ENCODE measurements at places on chromosomes 3 and 15.

DNA sequence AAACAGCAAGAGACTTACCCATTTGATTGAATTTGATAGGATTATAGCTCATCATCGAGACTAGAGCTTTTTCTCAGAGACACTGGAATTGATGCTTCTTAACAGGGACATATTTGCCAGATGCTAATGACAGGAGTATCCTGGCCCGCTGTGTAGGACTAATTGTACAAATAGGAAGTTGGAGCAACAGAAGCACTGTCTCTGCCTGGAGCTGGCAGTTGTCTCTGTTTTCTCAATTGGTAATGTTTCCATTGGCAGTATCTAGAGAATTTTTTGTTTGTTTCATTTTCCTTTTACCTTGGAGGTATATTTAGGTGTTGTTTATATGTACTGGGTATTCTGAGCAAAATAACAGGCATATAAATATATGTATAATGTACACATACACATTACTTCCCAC lies 8.9 kb upstream of the PCOLCE2 start:
- DNase-seq: no peak

- no peak for DNase-seq
Measured at GRCh38 chr15:49589030-49589429, 31.6 kb downstream of the FAM227B start.

GRCh38 chr15:45641374-45641781 lies 6.5 kb downstream of the SQOR start:
- DNase-seq: no peak

DNA sequence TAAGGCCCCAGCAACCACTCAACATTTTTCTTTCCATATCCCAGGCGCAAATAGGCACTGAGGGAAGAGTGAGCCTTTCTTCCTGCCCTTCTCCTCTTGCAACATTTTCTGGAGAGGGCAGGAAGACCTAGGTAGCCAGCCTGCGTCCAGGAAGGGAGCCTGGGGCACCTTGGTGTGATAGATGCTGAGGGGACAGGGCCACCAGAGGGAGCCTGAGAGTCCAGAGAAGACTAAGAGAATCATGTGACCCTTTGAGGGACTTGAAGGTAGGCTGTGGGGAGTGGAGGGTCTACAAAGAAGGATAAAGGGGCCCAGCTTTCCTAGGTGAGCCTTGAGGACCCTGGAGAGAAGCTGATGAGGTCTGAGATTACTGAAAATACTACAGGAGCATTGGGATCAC lies 346.6 kb downstream of the CNTN6 start:
- DNase-seq: no peak

DNA sequence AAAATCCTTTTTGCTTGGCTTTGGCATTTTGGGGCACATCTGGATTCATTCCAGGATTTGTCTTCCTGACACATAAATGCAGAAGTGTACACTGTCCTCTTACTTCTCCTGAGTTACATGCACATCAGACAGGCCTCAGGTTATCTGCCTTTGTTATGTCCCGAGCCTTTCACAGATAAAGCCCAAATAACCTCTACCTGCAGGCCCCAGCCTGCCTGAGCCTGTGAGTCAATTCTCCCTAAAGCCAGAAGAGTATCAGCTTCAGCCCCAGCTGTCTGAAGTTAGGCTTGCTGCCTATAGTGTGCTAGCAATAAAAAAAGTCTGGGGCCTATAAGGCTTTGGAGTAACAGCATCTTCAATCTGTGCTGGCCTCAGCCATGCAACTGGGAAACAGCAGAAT lies 17.7 kb upstream of the GSK3B start:
- DNase-seq: no peak

DNA sequence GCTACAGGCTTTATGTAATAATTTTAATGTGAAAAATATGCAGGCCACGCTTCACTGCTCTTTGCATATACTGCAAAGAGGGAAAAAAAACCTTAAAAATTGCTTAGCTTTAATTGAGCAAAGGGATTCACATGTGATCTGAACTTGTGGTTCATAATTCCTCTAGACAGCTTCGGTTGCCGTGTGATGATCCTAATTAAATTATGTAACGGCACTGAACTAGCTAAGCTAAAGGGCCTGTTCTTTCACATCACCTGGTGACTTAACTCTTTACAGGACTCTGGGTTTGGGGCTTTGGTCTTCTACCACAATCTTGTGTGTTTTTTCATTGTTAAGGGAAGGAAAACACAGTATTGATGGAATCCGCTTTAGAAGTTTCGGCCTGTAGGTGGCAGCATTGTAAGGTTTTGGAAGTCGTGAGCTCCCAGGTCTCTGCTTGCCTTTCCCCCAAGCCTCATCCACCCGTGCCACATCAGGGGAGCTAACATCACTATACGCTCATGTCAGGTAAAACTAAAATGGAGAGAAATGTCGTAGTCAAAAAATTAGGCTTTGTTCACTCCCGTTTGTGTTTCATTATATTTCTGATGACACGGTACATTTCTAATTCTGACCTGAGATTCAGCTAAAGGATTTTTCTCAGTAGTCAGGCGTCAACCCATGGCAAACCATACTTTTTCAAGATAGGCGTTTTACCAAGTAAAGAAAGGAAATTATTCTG lies 205.6 kb upstream of the DPH6 start:
- DNase-seq: peak; percentile 50

DNA sequence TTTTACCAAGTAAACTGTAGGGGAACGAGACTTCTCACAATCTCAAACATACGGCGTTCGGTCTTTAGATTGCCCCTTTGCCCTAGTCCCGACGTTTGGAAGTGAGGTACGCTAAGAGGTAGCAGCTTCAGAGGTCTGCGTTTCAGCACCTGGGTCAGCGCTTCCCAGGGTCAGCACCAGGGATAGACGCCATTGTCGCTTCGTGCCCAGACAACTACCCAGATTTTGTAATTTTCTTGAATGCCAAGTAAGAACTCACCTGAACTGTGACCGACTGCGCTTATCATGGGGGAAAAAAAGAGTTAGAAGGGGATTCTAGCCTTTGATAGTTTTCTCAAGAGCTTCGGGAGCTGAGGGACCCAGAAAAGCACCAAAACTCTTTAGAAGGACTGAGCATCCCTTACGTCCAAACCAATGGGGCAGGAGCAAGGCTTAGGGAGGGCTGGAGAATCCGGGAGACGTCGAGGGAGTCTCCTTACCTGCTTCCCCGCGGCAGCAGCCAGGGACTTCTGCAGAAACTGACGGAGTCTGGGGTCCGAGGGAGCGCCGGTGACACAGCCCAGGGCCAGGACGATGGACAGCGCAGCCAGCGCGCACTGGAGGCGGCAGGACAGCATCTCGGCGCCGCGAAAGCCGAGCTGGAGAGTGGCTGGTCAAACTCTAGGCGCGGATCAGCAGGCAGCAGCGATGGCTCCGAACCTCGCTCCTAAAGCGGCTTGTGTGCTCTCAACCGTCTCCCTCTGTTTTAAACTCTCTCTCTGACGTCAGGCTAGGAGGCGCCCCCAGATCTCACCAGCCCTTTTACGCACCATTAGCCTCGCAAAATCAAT lies at the start of gene SST:
Gene SST (minus strand): TSS at position 720 of the 830 bp plus-strand sequence. CDS start 103 bp downstream, at position 617.
- no peak for DNase-seq

DNA sequence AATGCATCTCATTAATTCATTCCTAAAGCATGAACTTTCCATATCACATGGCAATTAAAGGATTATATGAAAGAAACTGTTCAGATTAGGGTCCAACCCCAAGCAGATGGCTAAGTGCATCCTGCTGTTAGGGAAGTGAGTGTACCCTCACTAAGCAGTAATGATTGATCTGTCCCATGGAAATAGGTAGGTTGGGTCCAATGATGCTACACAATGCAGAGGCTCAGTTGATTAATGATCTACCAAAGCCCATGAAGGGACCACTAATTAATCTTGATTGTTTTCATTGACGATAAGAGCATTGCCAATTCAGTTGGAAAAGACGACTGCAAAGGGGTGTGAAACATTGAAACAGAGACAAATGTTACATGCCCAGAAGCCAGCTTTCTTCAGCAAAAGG lies 194.5 kb upstream of the LRTM1 start:
- no peak for DNase-seq

GRCh38 chr15:98581715-98582114 lies 66.6 kb upstream of the IGF1R start:
- DNase-seq: no peak

GRCh38 chr3:58657036-58657520 lies 9.5 kb downstream of the FAM3D start:
- DNase-seq: no peak

DNA sequence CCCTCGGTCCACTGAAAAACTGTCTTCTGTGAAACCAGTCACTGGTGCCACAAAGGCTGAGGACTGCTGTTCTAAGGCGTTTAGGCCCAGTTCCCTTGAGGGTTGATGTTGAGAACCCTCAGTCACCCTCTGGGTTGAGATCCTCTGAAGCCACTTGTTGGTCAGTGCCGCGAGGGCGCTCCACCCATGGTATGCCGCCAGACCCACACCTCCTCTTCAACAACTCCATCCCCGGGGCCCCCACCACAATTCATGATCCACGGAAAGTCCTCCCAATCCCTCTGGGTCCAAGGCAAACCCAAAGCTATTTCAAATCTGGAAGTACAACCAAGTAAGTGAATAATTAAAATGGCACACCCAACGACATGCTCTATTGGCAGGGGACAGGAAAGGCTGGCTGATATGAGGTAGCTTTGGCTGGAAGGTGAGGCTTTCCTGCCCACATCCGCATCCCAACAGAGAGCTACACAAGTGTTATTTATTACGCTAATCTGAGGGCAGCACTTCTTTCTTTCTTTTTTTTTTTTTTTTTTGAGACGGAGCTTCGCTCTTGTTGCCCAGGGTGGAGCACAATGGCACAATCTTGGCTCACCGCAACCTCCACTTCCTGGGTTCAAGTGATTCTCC lies 58.1 kb downstream of the XXYLT1 start:
- no peak for DNase-seq

GRCh38 chr15:29544513-29545128 lies 275.0 kb upstream of the NSMCE3 start:
- no peak for DNase-seq

DNA sequence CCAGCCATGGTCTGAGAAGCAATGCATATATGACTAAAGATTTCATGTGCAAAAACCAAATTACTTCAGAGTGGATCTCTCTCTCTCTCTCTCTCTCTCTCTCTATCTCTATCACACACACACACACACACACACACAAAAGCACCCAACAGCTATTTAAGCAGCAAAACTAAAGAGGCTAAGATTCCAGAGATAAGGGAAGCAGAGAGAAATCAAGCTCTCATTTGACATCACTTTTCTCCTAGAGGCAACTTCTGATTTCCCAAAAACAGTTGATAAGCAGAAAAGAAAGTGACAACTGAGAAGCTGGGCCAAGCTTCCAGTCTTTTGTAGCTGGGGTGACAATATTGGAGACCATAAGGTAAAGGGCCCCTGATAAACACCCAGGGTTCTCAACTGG lies 526.0 kb upstream of the NR2F2 start:
- no peak for DNase-seq

DNA sequence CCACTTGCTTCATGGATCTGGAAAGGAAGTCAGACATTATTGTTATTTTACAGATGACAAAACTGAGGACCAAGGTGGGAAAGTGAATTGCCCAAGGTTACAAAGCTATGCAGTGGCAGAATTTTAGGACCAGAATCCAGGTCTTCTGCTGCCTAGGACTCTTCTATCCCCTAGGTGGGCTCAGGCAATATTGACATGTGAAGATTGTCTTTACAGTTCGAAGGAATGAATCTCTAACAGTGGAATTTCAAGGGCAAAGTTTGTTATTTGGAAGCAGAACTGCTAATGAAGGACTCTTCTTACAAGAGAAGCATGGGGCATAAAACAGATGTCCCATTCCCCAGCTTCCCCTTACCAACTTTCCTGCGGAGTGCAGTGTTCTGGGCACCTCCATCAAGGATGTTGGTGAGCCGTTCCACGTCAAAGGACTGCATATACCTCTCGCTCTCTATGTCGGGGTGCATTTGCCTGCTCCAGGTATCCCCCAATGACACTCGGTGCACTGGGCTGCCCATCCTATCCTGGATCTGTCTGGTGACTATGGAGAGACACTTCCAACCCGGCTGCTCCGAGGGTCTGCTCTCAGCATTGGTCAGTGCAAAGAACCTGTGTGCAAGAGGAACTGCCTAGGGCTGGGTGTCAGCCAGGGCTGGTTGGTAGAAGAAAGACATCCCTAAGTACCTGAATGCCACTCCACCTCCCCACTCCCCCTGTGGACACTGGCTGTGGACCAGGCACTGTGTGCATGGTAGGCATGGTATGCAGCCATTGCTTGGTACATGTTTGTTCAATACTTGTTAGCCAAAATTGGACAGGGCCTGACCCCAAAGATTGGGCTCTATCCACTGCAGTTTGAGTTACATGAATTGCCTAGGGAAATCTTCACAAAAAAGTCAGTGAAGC lies 2.1 kb downstream of the ACOX2 start:
- no peak for DNase-seq

GRCh38 chr15:61668444-61668843 lies 391.8 kb downstream of the VPS13C start:
- no peak for DNase-seq

- no peak for DNase-seq
Measured at GRCh38 chr3:60983906-60984305, 267.3 kb downstream of the FHIT start.

DNA sequence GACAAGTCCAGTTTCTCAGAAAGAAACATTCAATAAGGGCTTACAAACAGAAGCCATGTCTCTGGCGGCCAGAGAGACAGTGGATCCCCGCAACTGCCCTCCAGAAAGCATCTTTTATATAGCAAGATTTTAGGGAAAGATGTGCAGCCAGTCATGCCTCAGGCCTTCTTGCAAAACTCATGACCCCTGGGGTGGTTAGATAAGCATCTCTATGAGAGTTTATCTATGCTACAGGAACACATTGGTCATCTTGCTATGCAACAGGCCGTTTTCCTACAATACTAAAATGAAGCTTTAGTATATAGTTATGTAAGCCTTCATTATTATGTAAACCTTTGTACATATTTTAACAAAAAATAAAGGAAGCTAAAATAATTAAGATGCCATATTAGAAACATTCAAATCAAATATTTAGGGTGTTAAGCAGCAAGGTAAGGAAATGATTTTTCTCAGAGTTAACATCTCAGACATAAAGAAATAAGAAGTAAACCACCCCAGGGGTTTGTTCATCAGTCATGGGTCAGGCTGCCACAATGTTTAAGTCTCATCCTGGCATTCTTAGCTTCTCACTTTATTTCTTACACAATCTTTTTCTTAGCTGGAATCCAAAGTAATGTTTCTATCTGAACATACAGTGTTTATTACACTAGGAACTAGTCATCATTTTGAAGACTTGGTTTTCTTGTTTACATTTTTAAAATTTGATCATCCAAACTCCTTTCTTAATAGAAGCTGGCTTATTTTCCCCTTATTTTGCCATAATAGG lies 6.3 kb upstream of the FSIP1 start:
- DNase-seq: no peak

- no peak for DNase-seq
Measured at GRCh38 chr3:62562017-62562416, 188.7 kb upstream of the FEZF2 start.

DNA sequence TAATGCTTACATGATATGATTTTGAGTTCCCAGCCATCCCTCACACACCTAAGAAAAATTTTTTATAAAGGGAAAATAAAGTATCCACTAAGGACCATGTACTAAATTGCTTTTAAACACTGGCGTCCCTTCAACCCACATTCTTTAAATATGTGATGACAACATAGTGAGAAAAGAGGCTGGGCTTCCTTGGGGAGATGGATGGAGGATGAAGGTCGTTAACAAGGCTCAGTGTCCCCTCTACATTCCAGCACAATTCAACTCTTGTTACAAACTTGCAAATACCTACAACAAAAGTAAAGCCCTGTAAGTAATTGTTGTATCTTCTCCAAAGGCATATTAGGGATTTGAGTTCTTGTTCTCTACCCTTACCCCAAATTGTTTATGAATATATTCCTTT lies 87.2 kb upstream of the SLC4A7 start:
- no peak for DNase-seq

- DNase-seq: no peak
Measured at GRCh38 chr3:45163481-45163880, 17.3 kb upstream of the CDCP1 start.

- no peak for DNase-seq
Measured at GRCh38 chr15:84874981-84875699, 9.3 kb upstream of the SLC28A1 start.
